ENCODE measurements at places on chromosomes 1 and 21.
A peak's percentile ranks its signal among the peaks of the same experiment; 100 is the strongest.

GRCh38 chr1:12472798-12473551, 145.0 kb downstream of the DHRS3 start:
- peak; percentile 90 for DNase-seq

DNA sequence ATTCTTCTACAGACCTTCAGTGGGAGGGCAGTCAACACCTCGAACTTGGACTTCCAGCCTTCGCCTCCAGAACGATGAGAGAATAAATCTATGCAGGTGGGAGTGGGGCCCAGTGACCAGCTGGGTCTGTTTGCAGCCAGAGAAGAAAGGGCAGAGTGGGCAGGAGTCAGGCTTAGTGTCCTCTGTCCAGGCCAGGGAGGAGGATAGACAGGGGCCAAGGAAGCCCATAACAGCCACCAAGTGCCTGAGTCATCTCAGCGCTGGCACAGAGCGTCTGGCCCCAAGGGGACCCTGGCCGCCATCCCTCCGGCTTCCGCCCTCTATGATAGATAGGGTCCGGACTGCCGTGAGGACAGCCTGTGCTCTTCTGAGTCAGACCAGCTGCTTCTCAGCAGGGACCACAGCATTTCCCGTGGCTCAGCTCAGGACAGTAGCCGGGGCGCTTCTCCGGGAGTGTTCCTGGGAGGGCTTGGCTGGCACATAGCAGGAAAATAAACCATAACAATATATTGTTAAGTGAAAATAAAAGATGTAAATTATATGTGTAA, 133.1 kb upstream of the C1orf174 start:
- DNase-seq: no peak

DNA sequence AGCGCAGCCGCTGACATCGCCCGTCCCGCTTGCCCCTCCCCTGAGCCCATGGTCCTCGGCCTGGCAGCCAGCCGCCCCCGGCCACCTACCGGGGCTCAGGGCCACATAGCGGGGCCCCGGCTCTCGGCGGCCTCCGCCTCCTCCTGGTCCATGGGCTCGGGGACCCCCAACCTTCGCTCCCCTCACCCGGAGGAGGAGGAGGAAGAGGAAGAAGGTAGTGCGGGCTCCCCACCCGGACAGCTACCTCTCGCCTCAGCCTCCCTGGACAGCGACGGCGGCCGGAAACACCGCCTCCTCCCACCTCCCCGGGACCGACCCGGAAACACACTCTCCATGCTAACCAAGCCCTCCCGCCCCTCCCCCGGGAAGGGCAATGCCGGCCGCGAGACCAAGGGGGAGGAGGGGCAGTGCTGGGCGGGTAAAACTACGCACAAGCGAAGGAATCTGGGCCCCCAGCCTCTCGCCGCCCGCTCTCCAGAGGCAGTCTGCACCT, at the start of gene KIAA0319L:
TSS of gene KIAA0319L (minus strand) at position 286 of the 493 bp plus-strand sequence. CDS start 2,912 bp downstream, outside the sequence.
- peak; percentile 81 for DNase-seq

DNA sequence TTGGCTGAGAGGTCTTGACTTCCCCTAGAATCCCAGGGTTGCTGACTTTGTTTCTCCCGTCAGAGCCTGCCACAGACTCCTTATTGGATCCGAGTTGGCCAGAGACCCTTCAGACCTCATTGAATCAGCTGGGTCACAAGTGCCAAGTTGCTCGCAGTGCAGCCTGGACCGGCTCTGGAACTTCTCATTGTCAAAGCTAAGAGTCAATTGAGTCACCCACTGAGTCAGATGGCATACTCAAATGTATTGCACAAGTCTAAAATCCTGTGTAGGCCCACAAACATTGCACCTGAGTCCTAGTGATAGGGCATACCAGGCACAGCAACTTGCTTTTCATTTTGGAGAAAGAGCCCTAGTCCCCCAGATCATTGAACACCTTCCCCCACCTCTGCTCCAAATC, 20.4 kb upstream of the SCAF4 start:
- no peak for DNase-seq

GRCh38 chr1:65069011-65069565, 78.9 kb upstream of the AK4 start:
- no peak for DNase-seq

- DNase-seq: no peak
Observed at GRCh38 chr1:200982071-200982945, 41.2 kb downstream of the KIF21B start.

DNA sequence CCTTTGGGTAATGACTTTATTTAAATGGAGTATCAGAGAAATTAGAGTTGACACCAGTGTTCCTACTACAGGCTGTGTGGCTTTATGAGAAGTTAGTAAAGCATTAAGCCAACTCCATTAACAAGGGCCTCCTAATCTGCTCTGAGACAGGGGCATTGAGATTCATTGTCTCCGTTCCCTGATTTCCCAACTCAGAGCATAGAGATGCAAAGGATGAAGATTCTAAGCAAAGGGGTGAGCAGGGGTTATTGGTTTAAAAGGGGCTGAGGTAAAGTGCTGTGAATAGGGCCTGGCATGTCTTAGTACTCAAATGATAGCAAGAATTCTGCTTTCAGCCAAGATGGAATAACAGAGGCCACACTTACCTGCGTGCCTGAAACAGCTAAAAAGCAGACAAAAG, 428.4 kb downstream of the PTPRU start:
- no peak for DNase-seq

- DNase-seq: peak; percentile 27
Observed at GRCh38 chr1:21232044-21232443, 55.3 kb upstream of the EIF4G3 start.

GRCh38 chr1:189616893-189617292, 860.8 kb downstream of the BRINP3 start:
- DNase-seq: no peak

- peak; percentile 89 for DNase-seq
Observed at GRCh38 chr1:154445040-154445472, 39.9 kb downstream of the IL6R start.

GRCh38 chr1:221720545-221720944, 21.3 kb downstream of the DUSP10 start:
- DNase-seq: no peak

GRCh38 chr1:221829327-221830015, 87.6 kb upstream of the DUSP10 start:
- peak; percentile 85 for DNase-seq

GRCh38 chr1:227304665-227305064, 13.6 kb downstream of the CDC42BPA start:
- DNase-seq: no peak

DNA sequence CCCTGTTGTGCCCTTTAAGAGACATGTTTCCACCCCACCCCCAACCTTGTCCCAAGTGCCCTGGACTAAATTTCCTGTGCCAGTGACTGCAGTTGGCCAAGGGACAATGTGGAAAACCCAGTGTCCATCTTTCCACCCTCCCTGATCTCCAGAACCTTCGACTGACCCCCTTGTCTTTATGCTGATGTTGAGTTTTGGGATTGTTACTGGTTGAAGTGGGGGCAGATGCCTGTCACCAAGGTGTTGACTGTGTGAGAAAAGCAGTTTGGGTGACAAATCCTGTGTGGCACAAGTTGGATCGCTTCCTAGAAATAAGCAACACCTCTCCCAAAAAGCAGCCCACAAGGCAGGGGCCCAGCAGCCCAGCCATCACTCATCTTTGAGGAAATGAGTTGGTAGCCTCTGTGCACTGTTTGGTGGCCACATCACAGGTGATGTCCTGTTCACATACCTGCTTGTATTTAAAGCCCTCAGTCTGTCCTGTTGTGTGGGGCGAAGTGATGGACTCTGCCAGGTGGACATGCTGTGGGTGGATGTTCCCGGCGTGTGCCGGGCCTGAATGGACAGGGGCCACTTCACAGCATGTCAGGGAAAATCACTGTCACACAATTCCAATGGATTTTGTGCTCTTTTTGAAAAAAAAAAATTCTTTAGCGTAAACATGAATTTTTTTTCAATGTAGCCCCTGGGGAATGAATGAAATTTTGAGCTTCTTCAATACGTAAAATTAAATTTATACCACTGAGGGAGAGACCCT, 6.6 kb upstream of the MIIP start:
- DNase-seq: peak; percentile 41

- no peak for DNase-seq
Observed at GRCh38 chr1:201126832-201127754, at the start of gene ASCL5. Gene ASCL5 (minus strand): TSS chr1:201127184. CDS start chr1:201115372, 11,812 bp downstream.

- DNase-seq: peak; percentile 9
Observed at GRCh38 chr1:225554216-225554812, 98.6 kb downstream of the ENAH start.

GRCh38 chr21:42191696-42192595, 27.0 kb upstream of the ABCG1 start:
- DNase-seq: no peak

DNA sequence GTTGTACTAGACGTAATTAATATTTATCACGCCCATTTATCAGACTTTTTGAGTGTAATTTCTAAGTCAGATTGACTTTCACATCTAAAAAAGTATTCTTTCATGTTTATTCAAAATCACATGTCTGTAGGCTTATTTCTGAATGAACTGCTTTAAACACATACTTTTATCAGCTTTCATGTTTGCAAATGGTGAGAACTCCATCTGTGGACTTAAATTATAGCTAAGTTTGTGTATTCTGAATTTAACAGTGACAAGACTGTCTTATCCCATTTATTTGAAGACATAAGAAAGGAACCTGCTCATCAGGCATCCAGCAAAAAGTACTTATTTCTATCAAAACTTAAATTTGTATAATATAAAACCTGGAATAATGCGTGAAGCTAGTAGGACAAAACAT, 69.3 kb downstream of the DENND1B start:
- no peak for DNase-seq

- peak; percentile 59 for DNase-seq
Observed at GRCh38 chr1:66380452-66381212, 153.3 kb upstream of the SGIP1 start.

GRCh38 chr1:170670802-170671628, 7.1 kb downstream of the PRRX1 start:
- peak; percentile 32 for DNase-seq

DNA sequence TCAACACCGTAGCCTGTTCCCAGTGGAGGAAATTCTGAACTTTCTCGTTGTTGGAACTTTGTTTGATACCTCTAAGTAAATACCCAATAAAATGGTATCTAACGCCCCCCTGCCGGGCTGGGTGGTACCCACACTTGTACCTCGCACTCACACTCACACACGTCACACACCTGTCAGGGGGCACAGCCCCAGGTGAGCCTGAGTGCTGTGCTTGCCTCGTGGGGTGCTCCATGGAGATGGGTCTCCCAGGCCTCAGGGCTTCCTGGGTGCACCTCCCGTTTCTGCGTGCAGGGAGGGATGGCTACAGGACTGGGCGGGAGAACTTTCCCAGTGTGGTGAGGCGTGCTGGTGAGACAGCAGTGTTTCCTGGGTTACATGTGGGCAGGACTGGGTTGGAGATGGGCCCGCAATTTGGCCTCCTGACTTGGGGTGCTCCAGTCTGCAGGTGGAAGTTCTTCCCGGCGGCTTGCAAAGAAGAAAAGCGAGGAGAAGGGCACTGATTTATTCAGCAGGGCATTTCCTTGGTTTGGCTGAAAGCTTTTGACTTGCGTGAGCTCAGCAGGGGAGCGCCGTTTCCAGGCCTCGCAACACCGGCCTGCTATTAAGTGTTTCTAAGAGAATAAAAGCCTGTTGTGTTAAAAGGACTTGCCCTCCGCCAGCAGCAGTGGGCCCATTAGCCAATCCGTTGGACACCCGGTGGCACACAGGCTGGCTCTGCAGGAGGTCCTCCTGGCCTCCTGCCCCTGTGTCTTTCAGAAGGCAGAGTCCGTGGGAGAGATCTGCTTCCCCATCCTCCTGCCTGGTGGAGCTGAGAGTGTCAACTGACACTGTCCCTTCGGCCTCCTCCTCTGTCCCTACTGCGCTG, 79.7 kb downstream of the KIF26B start:
- no peak for DNase-seq

- peak; percentile 72 for DNase-seq
Observed at GRCh38 chr1:24199291-24199900, 12.3 kb upstream of the IFNLR1 start.

- no peak for DNase-seq
Observed at GRCh38 chr1:34590211-34590623, 164.6 kb upstream of the GJB5 start.

- no peak for DNase-seq
Observed at GRCh38 chr1:29156543-29157268, 25.0 kb downstream of the SRSF4 start.

- DNase-seq: no peak
Observed at GRCh38 chr1:84797603-84798002, 95.4 kb downstream of the LPAR3 start.

- no peak for DNase-seq
Observed at GRCh38 chr1:241332987-241333386, 24.0 kb downstream of the RGS7 start.

GRCh38 chr1:17913326-17914115, 158.4 kb downstream of the ACTL8 start:
- DNase-seq: no peak

- DNase-seq: peak; percentile 4
Observed at GRCh38 chr1:233406339-233406960, 78.9 kb downstream of the MAP3K21 start.

DNA sequence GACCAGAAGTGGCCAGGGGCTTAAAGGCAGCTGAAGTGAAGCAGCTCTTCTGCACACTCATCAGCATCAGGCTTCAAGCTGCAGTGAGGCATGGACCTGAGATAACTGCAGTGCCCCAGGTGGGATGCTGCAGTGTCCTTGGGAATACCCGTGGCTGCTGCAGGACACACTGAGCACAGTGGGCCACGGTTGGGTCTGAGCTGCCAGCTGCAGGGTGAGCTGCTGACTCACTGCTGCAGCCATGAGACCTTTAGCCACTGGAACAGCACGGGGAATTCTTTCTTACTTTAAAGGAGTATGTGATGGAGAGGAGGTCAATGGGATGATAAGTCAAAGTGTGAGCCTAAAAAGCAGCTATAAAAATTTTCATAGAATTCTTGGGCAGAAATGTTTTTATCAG, 102.1 kb downstream of the XCL2 start:
- no peak for DNase-seq

- no peak for DNase-seq
Observed at GRCh38 chr1:24261977-24262376, 57.2 kb upstream of the GRHL3 start.

- DNase-seq: no peak
Observed at GRCh38 chr1:236688705-236689104, 2.4 kb downstream of the ACTN2 start.

DNA sequence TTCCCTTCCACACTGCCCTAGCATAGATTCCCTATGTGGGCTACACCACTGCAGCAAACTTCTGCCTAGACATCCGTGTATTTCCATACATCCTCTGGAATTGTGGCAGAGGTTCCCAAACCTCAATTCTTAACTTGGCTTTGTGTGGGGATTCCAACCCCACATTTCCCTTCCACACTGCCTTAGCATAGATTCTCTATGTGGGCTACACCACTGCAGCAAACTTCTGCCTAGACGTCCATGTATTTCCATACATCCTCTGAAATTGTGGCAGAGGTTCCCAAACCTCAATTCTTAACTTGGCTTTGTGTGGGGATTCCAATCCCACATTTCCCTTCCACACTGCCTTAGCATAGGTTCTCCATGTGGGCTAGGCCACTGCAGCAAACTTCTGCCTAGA, 31.4 kb downstream of the ZNF670 start:
- no peak for DNase-seq

- no peak for DNase-seq
Observed at GRCh38 chr21:25955646-25956045, 214.9 kb downstream of the APP start.

GRCh38 chr1:228379666-228380065, 27.0 kb downstream of the TRIM11 start:
- no peak for DNase-seq
